Stimulated activated CD4-positive, alpha-beta T cell treated with anti-CD3 and anti-CD28 coated beads, Interleukin-12 subunit alpha, Interleukin-12 subunit beta, amount 100 ng/mL, for 24 hours (primary cell): ENCODE measurements at places on chromosomes 12 and 14.

DNA sequence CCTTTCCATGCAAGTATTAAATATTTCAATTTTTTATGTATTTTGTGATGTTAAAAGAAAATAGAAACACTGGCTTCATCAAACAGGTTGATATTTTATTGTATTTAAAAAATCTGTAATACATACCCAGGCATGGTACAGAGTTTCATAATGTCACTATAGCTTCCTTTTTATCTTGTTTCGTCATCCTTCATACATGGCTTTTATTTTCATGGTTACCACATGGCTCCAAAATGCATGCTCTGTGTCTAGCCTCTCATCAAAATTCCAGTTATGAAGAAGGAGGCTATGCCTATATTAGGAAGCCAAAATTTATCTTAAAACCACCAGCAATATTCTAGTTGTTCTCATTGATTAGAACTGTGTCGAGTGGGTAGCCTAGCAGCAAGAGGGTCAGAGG, 464.8 kb downstream of the BTG1 start:
- DNase-seq, result no peak

GRCh38 chr14:91294153-91294552, 49.6 kb upstream of the GPR68 start:
- no peak for DNase-seq

DNA sequence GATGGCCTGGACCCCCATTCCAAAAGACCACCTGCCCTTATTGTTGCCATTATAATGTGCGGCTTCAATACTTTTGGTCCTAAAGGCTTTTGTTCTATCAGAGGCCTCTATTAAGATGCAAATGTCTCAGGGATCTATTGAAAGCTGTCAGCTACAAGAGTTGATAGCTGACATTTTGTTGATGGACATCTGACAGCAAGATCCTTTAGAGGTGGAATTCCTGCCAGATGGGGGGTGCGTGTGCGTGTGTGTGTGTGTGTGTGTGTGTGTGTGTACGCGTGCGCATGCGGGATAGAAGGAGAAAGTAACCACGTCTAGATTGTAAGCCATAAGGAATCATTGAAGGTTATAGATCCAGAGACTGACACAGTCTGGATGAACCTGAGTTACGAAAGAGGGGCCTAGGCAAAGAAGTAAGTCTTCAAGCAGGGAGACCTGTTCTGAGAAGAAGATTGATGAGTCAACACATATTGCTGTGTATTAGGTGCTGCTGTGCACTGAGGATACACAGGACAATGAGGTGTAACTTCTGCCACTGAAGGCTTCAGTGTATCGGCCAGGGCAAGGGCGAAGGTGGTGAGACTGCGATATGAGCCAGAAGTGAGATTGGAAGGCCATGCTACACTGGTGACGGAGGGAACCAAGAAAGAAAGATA, 89.2 kb downstream of the PRMT8 start:
- no peak for DNase-seq

GRCh38 chr12:96285158-96285557, 91.0 kb downstream of the ELK3 start:
- DNase-seq, result no peak

DNA sequence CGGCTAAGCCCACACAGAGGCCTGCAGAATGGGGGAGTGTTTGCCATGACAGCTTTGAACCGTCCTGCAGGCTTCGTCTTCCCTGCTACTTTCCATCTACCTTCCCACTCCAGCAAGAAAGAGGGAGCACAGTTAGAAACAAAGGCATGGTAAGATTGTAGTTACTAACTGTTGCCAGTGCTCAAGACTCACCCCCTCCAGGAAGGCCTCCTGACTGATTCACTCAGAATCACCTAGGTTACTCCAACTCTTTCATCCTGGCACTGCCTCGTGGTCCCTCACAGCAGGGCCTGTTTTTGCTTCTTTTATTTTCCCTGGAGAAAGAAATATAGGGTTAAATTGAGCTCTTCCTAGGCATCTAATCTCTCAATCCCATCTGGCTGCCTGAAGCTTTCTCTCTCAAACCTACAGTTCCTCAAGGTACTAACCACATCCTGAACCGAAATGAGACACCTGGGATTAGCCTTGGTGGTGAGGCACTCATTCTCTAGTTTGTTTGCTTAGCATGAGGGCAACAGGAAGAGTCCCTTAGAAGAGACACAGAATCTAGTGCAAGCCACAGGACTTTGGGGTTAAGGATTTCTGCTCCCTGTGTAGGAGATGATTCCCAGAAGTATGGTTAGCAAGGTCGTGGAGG, 7.8 kb downstream of the GALNT6 start:
- DNase-seq, result no peak

- no peak for DNase-seq
Measured at GRCh38 chr14:101072070-101072469, 168.5 kb upstream of the RTL1 start.
